Right cardiac atrium (tissue), 5 donors: ENCODE measurements at places on chromosomes 1 and 21.
A peak's percentile ranks its signal among the peaks of the same experiment; 100 is the strongest.

GRCh38 chr21:37562920-37563640 is 196.5 kb downstream of the DYRK1A start:
- peak; percentile 67 for DNase-seq

DNA sequence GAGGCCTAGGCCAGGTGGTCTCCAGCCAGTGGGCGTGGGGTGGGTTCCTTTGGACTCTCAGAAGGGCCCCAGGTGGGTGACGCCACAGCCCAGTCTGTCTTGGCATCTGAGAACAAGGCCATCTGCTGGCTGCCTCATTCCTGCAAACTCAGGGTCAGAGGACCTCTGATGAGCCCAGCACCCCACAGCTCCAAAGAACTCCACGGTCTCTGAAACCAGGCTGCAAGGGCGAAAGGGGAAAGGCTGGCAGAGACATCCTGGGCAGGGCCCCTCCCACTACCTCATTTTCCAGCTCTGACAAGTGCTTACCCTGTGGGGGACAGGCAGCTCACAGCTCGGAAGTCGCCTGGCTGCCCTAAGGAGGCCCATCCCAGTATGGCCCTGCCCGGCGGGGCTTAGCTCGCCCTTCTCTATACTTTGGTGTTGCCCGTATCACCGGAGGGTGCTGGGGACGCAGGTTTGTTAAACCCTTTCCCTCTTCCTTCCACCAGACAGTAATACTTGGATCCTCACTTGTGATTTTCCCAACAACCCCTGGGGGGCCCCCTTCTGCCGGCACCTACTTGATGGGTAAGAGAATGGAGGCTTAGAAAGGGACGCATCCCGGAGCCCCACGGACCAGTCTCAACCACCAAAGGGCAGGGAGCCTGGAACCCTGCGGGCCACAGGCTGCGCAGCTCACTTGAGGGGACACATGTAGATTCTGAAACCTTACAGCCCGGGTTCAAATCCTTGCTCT is 10.9 kb upstream of the EDN2 start:
- peak; percentile 69 for DNase-seq

GRCh38 chr1:210099921-210100320 is 132.7 kb upstream of the SERTAD4 start:
- no peak for DNase-seq

DNA sequence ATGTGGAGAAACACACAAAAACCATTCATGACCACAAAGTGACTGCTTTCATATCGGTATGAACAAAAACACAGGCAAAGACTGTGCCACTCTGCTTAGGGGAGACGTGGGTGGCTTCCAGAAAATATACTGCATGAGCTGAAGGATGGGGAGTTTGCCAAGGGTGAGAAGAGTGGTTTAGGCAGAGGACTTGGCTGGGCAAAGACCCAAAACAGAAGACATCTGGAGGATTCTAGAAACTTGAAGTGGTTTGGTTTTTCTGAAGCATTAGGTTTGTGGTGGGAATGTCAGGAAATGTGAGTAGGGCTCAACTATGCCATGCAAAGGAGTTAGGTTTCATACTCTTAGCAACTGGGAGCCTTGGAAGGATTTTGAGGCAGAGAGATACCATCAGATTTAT is 26.6 kb upstream of the DNM3 start:
- no peak for DNase-seq

GRCh38 chr1:25904943-25905679 is 1.1 kb downstream of the STMN1 start:
- DNase-seq = peak; percentile 98

DNA sequence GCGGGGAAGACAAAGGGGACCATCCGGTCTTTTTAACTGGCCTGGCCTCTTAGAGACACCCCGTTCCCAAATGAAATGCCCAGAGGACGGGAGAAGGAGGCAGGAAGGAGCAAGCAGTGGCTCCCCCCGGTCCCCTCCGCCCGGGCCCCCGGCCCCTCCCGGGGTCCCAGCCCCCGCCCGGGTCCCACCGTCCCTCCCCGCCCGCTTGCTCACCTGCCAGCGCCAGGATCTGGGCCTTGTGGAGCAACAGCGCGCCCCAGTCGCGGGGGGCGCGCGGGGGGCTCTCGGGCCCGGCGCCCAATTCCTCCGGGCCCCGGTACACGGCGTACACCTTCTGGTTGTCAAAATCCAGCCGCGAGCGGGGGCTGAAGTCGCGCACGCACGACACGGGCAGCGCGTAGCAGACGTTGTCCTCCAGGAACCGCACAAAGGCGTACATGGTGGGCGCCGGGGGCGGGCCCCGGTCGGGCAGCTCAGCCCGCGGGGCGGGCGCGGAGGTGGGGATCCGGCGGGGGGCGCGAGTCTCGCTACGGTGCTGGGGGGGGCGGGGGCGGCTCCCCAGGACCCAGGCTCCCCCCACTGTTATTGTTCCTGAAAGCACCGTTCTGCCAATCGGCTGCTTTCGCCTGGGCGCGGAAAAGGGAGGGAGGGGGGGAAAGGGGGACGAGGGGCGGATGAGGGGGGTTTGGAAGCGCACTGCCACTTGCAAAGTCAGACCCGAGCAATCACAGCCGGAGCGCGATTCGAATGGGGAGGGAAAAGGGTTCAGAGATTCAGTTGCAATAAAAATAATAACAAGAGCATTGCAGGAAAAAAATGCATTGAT is at the start of gene BEND5:
TSS of gene BEND5 (minus strand) at position 499 of the 826 bp plus-strand sequence. CDS start at position 439, 60 bp downstream.
- DNase-seq = peak; percentile 79

DNA sequence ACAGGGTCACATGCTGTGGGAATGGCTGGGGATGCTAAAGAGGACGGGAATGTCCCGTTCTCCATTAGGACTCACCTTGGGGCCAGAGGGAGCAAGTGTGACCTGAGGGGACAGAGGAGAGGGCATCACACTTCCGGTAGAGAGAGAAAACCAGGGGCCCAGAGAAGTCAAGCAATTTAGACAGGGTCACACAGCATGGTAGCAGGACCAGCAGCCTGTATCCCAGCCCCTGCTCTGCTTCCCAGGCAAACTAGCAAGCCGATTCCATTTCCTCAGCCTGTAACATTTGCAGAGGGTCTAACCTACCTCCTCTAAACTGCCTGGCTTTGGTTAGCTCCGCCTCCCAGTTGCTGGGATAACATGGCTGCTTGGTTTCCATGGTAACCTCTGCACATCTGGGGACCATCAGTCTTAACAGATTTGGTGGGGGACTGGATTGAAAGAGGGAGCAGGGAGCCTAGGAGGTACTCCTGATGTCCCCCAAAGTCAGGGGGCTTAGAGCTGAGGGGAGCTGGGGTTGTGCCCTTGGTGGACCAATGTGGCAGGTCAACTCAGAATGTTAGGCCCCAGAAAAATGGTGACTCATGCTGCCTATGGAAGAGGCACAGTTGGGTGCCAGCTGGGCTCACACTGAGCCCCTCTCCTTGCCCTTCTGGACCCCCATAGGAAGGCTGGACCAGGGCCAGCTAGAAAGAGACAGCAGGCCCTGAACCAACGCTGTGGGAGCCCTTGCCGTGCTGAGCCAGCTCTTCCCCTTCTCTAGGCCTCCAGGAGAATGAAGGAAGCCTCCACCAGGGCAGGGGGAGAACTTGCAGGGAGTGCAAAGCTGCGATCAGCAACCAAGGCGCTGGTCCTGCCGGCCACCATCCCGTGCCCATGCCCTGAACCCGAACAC is 9.5 kb downstream of the COL16A1 start:
- no peak for DNase-seq

GRCh38 chr1:111639602-111640198 is 20.1 kb downstream of the RAP1A start:
- DNase-seq = no peak

- no peak for DNase-seq
Measured at GRCh38 chr1:62088439-62088838, 106.2 kb upstream of the L1TD1 start.

DNA sequence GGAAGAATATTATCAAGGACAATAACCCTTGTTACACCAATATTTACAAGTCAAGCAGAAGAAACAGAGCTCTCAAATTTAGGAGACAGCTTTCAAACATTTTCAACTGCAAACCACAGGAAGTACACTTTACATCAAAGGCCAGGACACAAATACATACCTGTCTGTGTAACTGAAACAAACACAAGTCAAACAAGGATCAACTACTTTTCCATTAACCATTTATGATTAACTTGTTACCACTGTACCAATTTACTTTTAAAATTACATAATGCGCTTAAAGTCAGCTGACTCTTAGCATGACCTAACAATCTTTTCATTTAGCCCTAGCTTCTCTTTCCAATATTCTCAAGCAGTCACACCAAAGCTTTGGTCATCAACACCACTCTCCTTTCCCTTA is 43.5 kb downstream of the TRIM33 start:
- no peak for DNase-seq

DNA sequence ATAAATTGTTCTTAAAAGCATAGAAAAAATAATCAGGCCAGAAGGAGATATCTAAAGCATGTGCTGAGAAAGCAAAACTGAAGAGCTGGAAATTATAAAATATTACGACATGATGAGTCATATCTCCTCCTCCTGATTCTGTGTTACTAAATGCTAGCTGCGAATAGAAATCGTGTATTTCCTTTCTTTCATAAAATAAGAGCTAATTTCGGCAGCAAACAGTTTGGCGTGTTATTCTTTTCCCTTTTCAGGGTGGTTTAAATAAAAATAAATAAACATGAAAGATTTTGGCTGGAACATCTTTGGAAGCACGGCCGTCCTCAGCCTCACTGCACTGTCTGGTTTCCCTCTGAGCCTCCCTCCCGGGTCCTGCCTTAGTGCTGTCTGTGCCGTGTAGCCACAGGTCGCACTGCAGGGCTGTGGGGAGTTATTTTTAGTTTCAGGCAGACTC is 56.0 kb downstream of the ADARB1 start:
- no peak for DNase-seq

DNA sequence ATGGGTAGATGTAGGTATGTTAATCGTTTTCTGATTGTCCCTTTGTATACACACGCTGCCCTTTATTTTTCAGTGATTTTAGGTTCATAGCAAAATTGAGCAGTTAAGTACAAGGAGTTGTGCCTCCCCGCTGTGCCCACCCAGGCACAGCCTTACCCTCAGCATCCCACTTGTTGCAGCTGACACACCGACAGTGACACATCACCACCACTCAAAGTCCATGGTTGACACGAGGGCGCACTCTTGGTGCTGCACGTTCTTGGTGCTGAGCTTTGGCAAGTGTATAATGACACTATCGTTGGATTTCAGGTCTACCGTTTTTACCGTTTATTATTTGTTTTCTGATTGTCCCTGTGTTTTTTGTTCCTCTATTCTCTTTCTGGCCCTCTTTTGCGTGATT is 15.6 kb downstream of the C1orf159 start:
- peak; percentile 16 for DNase-seq
